ENCODE measurements at places on chromosomes 4 and X.

- no peak for DNase-seq
Observed at GRCh38 chr4:21989351-21989750, 40.8 kb upstream of the KCNIP4 start.

DNA sequence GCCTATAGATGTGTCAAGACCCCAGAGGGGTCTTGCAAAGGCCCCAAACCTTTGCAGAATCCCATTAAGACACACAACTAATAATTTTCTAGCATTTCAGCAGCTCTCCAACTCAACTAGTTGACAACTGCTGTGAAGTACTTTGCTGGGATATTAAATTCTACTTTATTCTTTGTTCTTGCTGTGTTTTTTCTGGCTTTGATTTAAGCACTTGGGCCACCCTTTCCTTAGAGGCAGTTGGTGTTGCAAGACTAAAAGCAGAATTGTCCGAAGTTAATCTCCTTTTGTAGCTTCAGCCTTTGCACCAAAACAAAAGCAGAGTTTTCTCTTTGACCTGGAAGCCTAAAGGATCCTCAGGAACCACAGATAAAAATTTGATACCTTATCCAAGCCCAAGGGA is 353.1 kb upstream of the CLNK start:
- no peak for DNase-seq

GRCh38 chrX:49089553-49089952 is 9.9 kb upstream of the WDR45 start:
- DNase-seq, result no peak

- DNase-seq, result no peak
Observed at GRCh38 chrX:20753076-20753475, 486.4 kb upstream of the RPS6KA3 start.

DNA sequence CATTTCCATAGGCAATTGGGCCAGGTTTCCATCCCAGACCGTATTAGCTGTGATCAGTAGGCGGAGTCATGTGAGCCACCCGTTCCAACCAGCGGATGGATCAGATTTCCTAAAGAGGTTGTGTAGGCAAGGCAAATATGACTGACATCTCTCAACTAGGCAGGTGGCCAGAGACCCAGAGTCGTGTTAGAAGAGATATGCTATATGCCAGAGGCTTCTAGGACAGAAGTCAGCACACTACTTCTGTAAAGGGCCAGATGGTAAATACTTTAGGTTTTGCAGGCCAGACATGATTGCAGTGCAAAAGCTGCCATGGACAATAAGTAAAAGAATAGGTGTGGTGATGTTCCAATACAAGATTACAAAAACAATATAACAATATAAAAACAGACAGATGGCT is 788.4 kb downstream of the RPA4 start:
- no peak for DNase-seq

DNA sequence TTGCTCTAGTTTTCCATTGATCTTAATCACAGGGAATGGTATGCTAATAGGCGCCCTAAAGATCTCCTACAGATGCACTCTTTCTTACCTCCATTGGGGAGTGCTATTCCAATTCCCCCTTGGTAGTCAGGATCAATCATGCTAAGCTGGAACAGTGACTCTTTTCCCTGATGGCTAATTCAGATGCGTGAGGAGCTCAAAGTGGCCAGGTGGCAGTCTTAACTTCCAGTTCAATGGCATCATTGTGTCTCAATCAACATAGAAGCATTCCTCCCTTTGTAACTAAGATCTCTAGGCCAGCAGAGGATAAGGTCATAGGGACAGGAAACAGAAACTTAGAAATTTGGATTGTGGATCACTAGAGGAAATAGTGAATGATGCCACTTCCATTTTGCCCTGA is 216.8 kb downstream of the GRID2 start:
- no peak for DNase-seq

DNA sequence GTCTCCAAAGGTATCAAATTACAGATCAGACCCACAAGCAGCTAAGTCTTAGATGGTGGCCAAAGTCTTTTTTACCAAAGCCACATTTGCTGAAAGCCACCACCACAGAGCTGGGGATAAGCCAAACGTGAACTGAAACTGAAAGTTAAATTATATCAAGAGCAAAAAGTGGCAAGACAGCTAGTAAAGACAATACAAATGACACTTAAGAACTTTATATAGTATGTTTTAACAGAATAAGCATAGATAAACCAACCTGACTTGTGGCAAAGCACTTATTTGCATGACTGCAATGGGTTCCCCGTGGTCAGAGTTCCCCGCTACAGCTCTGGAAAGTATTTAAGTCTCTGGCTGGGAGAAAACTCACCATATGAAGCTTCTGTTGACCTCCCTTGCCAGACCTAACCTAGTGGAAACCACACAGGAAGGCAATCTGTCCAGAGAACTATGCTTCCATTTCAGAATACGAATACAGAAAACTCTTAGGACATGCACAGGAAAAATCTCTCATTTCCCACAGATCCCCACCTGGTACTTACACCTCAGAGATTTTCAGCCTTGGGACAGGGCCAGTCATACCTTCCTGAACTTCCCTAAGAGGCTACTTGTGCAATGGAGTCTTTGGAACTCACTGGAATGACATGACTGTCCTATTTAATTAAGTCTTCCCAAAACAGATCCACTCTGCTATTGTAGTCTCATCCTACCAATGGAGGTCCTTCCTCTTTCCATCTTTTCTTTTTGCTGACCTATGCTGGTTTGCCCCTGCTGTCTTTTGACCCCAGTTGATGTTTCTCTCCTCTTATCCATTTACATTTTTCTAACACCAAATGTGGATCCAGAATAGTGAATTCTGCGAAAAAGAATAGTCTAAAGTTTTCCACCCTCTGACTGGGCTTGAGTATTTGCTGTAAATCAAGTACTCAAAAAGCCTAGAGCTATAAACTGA is 225.1 kb downstream of the NR3C2 start:
- no peak for DNase-seq

DNA sequence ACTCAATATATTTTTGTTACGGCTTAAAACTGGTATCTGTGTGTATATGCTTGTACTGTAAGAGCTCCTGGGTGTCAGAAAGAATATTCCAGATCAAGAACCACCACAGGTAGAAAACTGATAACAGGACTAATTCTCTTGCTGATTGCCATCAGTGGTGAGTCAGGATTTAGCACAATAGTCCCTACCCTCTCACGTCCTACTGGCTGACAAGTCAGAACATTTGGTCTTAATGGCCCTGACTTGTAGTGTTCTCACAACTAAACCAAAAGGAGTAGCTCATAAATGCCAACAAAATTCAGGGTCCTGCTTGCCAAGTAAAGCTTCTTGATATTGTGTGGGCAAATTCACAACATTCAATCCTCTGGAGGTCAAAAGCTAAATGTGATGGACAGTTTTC is 105.2 kb upstream of the MAB21L2 start:
- DNase-seq, result no peak

DNA sequence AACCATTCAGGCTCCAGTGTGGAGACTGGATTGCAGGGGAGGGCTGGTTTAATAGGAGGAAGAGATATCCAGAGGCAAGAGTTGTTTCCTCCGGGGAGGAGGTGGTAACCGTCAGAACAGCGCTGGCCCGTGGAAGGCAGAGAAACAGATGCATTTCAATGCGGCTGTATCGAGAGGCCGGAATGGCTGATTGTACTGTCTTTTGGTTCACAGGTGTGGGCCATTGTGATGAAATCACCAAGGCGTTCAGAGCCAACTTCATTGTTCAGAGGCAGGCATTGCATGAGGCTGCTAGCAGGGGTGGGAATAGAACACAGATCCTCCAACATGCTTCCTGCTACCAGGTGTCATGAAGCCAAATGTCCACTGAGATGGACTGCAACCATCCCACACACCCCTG is 53.0 kb downstream of the SHOX start:
- no peak for DNase-seq

DNA sequence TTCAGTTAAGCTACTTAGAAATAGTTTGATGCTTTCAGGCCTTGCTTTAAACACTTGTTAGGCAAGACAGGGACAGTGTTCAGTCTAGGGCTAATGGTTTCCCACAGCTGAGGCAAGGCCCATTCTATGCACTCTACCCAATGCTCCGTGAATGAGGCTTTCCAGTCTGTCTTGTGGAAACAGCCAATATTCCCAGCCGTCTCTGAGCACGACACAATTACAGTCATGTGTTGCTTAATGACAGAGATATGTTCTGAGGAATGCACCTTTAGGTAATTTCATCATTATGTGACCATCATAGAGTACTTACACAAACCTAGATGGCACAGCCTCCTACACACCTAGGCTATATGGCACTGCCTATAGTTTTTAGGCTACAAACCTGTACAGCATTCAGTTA is 9.5 kb upstream of the FAM200B start:
- no peak for DNase-seq

GRCh38 chrX:140504371-140505324 is at the start of gene SOX3:
TSS of gene SOX3 (minus strand) at chrX:140505069. CDS start at chrX:140505060, 9 bp downstream.
- no peak for DNase-seq

- DNase-seq, result no peak
Observed at GRCh38 chrX:150869450-150869849, 29.0 kb downstream of the CD99L2 start.

- DNase-seq, result no peak
Observed at GRCh38 chrX:15404401-15405096, 20.3 kb upstream of the VEGFD start.

DNA sequence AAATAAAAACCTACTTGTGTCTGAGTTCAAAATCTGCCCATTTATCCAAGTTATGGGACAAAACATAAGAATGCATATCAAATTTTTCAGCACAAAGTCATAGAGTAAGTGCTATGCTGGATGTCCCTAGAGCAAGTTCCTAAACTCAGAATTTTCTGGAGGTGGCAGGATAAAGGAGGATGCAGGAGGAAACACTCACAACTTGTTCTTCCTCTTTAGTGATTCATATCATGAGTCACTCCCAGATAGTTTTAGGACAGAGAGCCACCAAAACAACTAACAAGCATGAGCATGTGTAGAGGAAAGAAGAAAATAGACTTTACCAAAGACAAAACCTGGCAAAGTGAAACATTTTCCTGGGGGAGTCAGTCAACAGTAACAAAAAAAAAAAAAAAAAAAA is 302.7 kb downstream of the KCTD8 start:
- no peak for DNase-seq

DNA sequence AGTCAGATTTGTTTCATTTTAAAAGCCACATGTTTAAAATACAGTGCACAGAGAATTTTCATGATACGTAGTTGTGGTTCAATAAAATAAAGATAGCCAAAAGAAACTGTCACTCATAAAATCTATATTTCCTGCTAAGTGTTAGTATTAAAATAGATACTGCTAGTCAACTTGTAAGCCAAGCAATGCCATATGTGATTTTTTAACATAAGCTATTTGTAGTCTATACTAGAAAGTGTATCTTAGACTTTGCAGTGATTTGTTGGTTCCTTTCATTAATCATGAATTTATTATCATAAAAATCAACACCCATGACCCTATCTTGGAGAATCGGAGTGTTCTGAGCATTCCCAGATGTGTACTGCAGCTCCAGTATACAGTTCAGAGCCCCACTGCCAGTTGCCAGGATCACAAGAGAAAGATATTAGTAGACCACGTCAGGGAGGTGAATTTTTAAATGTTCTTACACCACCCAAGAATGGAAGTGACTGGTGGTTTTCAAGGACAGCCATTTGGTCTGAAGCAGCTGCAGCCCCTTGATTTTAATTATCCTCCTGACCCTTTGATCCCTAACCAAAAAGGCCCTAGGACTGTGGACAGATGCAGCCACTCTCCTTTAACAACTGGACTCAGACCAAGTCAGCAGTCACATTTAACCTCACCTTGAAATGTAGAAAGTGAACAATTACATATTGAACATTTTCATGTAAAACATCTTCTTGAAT is 163.1 kb downstream of the PALLD start:
- DNase-seq, result no peak

- DNase-seq, result peak; percentile 69
Observed at GRCh38 chrX:283115-283845, 2.1 kb downstream of the PLCXD1 start.

Measured in stimulated activated CD4-positive, alpha-beta T cell treated with anti-CD3 and anti-CD28 coated beads, Interleukin-15, amount 100 ng/mL, for 1 hour (primary cell).